ENCODE measurements at places on chromosomes 6 and 20.
A peak's percentile ranks its signal among the peaks of the same experiment; 100 is the strongest.

GRCh38 chr6:49787176-49787575, at the start of gene PGK2:
PGK2 (minus strand) TSS chr6:49787285; CDS start chr6:49787187, 98 bp downstream.
- DNase-seq = no peak

GRCh38 chr6:69957985-69958559, 91.7 kb downstream of the COL19A1 start:
- DNase-seq = no peak

DNA sequence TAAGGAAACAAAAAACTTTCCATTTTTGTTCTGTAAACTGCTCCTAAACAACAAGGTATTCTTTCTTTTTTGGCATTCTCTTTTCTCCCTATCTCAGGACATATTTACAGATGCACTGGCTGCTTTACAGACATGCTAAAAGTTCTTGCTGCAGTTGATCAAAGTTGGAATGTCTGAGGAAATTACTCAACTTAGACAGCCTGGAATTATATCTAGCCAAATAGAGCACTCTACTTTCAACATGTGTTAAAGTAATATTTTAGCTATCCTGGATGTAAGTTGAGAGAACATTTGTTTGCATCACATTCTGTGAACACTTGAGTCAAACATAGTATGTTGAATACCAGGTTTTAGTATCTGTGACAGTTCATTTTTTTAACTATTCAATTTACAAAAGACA, 24.8 kb downstream of the TASP1 start:
- no peak for DNase-seq

DNA sequence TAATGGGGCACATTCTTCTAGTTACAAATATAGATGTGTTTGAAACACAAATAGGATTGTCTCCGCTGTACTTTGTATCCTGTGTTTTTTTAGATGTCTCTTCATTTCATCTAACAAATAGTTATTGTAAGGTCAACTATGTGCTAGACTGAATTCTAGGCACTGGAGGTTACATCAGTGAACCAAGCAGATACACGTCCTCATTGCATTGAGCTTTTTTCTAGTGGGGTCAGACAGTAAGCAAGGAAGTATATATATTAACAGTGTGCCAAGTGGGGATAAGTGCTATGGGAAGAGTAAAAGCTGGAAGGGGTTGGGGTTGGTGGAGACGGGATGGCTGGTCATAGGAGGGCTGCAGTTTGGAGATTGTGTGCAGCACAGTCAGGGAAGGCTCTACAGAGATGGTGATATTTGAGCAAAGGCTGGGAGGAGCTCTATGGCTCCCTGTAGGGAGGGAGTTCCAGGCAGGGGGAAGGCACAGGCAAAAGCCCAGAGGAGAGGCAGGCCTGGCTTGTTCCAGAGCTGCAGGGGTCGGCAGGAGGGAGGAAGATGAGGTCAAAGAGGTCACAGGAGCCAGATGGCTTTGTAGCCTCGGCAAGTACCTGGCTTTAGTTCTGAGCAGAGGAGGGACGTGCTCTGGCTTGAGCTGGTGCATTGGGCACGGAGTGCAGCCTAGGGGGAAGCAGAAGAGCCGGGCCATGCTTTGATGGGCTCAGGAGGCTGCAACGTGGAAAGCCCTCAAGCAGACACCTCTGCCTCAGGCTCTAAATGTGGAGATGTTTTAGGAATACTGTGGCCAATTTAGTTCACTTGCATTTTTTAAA, 152.3 kb downstream of the ZDHHC14 start:
- DNase-seq = no peak

DNA sequence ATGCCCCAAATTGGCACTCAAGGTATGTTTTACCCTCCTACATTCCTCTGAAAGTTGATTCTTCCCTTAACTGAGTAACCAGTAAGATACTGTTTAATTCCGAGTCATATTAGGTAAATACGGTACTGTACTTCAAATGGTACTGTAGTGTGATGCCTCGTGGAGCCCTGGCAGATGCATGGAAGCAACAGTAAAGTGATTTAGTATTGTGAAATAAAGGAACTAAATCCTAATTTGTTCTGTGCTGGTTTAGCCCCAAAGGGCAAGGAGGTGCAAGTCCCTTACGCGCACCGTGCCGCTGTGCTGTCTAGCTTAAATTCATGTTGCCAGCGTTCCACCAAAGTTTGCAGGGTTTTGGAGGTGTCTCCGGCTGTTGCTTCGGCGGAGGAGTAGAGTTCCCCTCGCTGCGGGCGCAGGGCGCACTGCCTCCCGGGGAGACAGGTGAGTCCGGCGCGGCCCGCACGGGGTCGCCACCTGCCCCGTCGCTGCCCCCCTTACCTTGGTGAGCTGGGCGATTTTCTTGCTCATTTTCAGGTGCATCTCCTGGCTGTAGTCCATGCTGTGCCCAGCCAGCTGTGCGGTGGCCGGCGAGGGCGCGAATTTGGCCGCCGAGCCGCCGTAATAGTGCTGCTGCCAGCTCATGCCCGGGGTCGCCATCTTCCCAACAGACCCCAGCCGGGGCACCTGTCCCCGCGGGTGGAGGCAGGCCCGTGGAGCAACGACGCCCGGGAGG, 655 bp downstream of the FAM184A start:
- peak; percentile 33 for DNase-seq

DNA sequence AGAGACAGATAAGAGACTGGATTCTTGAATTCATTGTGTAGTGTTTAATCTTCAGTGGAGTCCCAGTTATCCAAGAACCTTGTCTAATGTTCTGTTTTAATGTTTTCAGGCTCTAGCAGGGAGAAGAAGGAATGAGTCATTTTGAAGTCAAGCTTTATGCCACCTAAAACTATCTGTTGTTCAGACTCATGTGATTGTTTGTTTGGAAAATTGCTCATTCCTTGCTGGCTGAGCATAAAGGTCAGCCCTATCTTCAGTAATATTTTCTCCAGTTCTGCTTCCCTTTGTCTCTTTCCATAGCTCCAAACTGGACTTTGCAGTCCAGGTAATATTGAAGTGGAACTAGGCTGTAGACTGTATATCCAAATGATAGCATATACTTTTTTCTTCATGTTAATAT, 34.2 kb downstream of the CLVS2 start:
- DNase-seq = no peak

GRCh38 chr6:21898107-21898796, 304.7 kb downstream of the SOX4 start:
- DNase-seq = no peak

DNA sequence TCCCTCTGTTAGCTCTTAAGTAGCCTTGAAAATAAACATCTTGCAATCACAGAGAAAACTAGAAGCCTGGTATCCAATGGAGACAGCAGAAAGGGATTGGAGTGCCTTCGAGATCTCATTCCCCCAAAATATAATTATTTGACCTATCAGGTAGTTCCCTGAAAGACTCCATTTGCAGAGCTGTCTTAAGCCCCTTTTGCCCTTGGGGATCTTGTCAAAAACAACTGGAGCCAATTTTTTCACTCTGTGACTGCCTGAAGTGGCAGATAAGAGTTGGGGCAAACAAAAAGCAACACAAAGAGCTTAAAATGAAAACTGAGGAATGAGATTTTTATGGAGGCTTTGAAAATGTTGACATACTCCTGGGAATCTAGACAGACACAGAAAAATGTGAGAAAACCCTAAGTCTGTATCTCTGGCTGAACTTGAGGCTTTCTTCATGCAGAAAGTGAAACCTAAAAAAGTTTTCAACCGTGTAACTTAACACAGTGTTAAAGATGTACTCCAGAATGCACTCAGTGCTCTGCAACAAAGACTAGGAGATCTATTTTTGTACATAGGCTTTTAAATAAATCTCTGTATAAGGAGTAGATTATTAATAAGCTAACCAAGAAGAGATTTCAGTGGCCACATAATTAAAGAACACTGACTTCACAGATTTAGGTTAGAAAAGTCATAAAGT, 971.1 kb upstream of the MAN1A1 start:
- no peak for DNase-seq

DNA sequence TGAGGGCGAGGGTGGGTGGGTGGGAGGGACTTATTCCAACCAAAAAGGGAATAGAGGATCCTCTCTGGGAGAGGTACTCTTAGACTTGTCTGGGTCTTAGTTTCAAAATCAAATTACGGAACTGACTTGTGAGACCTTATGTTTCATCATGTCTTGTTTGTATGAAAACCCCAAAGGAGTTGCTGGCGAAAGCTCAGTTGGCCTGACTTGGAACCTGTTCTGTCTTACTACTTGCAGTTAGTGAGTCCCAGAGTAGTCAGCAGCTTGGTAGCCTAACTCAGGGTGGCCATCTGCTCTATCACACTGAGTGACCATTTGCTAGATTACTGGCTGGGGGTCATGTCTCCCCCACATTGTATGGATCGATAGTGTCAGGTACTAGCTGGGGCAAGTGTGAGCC, 114.9 kb upstream of the MOCS1 start:
- DNase-seq = no peak

- no peak for DNase-seq
These were observed 958 bp downstream of the MLIP start for GRCh38 chr6:54112151-54112650.

DNA sequence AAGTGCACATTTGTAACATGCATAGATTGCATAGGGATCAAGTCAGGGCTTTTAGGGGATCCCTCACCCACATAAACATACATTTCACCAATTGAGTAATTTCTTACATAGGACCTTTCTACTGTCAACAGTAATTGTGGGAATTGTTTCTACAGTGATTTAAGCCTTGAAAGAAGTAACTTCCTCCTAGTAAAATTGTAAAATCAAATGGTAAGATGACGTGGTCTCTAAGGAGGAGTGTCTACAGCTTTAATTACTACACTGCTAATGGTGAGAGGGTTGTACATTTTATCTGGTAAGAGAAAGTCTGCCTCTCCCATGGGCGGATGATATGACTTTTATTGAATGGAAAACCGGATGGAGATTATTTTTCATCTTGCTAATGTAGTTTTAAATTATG, 98.0 kb downstream of the RPP40 start:
- DNase-seq = no peak

GRCh38 chr6:109478841-109479624, 4.0 kb downstream of the ZBTB24 start:
- no peak for DNase-seq

DNA sequence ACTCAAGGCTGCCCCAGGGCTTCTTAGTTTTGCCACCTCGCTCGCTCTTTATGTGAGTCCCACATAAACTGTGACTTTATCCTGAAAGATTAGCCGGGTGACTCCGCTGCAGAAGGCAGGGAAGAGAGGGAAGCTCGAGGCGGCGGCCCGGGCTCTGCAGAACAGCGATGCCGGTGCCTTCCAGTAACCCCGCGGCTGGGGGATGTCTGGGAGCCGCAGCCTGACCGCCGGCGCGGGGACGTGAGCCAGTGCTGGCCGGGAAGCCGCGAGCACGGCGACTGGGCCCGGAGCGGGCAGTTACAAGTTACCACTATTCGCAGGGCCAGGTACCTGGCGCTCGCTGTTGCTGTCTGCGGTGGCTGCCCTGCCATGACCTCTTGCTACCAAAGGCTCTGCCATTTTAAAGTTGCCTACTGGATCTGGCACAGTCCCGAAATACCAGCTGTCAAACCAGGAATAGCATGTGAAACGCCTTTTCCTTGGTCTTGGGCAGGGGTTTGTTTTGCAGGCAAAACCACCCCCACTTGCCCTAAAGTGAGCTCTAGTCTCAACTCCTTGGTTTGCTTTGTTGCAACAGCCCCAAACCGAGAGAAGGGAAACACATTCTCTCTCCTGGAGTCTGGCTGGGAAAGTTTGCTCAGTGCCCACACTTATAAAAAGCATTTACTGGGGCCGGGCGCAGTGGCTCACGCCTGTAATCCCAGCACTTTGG, 124.0 kb upstream of the SLC2A12 start:
- DNase-seq = no peak

DNA sequence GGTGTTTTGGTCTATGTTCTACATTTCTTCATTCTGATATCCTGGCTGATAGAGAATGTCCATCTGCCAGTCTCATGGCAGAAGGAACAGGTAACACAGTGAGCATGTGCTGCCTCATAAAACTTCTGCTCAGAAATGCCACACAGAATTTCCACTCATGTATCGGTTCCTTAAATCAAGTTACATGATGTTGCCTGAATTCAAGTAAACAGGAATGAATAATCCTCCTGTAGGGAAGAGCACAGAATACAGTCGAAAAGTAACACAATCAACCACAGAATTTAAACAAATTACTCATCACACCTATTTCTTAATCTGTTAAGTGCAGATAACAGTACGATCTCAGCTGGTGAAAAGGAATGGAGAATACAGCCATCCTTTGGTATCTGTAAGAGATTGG, 74.7 kb downstream of the FAM217A start:
- no peak for DNase-seq

GRCh38 chr6:42424906-42425474, 26.7 kb downstream of the TRERF1 start:
- DNase-seq = no peak

DNA sequence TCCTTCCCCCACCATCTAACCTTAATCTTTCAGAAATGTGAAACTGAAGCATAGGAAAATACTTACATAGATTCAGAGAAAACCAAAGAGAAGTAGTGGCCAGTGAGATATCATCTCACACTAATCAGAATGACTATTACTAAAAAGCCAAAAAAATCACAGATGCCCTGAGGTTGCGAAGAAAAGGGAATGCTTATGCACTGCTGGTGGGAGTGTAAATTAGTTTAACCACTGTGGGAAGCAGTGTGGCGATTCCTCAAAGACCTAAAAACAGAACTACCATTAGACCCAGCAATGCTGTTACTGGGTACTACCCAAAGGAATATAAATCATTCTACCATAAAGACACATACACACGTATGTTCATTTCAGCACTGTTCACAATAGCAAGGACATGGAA, 9.2 kb upstream of the PREX1 start:
- DNase-seq = no peak

- no peak for DNase-seq
These were observed 3.1 kb downstream of the PLCG1 start for GRCh38 chr20:41140226-41141133.

DNA sequence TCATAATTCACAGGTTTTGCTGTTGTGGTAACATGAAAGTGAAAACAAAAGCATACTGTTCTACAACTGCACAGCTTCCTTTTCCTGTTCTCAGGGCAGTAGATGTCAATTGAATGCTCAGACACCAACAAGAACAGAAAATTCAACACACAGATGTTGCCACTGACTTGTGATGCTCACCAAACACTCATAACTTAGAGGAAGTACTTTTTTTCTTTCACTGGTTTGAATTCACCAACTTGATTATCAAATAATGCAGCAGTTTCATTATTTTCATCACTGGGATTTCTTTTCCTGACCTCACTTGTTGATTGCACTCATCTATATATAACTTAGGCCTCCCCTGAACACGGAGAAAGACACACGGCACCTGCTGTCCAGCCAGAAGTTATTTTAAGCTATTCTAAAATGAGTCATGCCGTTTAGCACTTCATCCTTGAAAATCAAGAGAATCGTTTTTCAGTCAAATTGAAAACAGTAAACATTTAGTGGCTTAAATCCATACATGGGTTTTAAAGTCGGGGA, 949 bp downstream of the TXLNB start:
- no peak for DNase-seq

DNA sequence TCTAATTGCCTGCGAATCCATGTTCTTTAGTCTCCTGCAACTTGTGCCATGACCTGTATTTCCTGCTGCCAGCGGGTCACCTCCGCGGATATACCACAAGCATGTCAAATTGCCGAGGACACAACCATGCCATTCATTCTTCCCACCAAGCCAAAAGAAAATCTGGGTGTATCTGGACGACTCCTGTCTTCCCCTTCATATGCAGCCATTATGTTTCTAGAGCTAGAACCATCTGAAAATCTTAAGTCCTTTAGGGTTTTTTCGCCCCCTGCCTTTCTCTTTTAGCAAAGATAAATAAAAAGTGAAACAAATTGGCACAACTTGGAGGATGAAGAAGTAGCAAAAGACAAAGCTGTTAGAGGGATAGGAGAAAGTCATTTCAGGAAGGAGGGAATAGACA, 242.6 kb downstream of the ARID1B start:
- no peak for DNase-seq

Measured in activated T-helper 9 cell treated with anti-CD3 and anti-CD28 coated beads, Interleukin-2, amount 50 U/mL, for 16 hours (primary cell).